ENCODE measurements at places on chromosomes 7 and 10.

DNA sequence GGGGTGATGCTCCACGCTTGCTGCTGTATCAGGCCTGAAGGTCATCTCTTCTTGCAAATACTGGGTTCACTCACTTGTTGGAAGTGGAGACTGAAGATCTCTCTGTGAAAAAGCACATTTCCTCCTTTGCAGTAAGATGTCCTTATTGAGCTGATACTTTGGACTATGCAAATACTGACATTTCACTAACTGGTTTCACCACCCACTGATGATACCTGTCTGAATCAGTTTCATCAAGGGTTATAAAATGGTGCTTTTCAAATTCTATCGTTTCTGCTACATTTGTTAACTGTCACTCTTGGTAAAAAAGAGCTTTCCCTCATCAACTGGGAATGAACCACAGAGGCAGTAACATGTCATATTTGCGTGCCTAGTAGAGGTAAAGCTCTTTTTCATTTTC, 35.5 kb downstream of the RAB19 start:
- DNase-seq = no peak

DNA sequence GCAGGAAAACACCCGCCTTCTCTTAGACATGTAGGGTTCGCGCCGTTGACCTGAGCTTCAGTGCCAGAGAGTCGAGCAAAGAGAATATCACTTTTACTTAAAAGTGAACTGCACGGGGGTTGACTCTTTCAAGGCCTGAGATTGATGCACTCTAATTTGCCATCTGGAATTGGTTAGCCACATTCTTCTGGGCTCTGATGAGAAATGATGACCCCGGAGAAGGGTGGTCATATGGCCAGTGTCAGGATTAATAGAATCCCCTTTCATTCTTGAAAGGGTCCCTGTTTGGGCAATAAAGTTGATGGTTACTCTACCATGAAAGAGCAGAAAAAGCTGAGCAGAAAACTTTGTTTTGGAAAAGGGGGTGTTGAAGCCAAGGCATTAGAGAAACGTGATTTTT, 31.2 kb downstream of the GRK5 start:
- no peak for DNase-seq

DNA sequence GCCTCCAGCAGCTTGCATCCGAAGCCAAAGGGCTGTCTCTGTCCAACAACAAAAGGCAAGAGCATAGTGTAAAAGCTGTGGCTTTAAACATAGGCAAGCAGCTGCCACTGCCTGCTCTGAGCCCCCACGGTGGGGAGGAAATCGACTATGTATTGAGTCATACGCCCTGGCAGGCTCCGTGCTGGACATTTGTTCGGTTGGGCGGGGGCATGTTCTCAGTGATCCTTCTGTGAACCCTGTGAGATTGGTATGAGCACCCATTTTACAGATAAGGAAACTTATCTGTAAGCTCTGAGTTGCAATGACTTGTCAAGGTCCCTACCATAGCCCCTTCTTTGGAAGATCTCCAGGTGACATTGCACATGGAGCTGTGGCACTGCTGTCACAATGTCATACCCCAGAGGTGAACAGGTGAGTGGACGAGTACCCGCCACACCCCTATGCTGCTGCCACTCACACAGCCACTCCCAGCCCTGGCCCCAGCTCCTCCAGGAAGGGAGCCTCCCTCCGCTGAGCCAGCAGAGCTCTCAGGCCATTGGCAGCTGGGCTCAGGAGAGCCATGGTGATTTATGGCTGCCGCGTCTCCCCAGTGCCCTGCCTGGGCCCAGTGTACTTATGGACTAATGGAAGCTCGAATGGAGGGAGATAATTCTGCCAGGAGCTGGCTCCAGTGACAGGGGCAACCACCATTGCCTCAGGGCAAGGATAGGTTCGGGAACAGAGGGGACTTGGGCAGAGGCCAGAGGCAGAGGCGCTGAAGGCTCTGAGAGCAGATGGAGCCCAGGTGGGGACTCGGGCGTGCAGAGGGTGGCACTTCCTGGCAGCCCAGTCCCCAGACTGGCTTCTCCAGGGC, 43.7 kb downstream of the UNC5B start:
- no peak for DNase-seq

- no peak for DNase-seq
Observed at GRCh38 chr7:134602881-134603451, 43.7 kb upstream of the BPGM start.

DNA sequence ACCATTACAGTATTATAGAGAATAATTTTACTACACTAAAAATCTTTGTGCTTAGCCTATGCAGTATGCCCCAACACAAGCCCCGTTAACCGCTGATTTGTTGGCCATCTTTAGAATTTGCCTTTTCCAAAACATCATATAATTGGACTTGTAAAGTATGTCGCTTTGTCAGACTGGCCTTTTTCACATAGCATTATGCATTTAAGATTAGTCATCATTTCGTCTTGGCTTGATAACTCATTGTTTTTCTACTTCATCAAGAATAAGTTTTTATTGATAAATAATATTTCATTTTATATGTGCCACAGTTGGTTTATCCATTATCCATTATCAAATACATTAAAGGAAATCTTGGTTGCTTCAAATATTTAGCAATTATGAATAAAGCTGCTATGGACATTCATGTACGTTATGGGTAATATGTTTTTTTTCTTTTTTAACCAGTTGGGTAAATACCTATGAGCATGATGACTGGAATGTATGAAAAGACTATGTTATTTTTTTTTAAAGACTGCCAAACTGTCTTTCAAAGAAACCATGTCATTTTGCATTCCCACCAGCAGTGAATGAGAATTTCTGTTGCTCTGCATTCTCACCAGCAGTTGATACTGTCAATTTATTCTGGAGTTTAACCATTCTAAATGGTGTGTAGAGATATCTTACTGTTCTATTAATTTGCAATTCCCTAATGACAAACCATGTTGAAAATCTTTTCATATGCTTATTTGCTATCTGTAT, 273.1 kb upstream of the KCND2 start:
- no peak for DNase-seq

DNA sequence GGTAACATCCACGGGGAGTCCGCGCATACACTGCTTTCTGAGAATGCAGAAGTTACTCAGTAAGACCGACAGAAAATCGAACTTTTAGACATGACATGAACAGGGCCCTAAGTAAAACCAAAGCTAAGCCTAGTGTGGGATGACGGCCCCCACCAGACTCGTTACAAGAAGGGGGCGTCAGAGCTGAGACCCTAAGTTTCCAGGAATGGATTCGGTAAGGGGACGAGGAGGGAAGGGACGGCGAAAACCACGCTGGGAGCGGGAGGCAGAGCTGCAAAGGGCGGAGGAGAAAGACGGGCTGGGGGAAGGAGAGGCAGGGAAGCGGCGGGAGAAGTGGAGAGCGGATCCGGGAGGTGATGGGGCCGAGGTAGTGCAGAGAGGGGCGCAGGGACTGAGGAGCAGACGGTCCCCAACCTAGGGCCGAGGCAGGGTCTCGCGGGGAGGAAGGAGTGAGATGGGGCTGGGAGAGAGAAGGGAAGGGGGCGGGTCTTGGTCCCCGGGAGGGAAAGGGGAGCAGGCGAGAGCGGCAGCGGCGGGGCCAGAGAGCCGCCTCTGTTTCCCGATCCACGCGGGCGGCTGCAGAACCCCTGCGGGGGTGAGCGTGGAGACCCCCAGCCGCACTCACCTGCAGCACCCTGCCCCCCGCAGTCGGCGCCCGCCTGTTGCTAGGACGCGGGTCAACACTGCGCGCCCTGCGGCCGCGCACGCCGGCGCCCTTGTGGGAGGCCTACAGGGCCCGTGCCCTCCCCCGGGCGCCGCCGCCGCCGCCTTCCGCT, 513 bp downstream of the ODAD2 start:
- DNase-seq = no peak

Data from GM18507 (cell line).